ENCODE measurements at places on chromosomes 16 and 17.

DNA sequence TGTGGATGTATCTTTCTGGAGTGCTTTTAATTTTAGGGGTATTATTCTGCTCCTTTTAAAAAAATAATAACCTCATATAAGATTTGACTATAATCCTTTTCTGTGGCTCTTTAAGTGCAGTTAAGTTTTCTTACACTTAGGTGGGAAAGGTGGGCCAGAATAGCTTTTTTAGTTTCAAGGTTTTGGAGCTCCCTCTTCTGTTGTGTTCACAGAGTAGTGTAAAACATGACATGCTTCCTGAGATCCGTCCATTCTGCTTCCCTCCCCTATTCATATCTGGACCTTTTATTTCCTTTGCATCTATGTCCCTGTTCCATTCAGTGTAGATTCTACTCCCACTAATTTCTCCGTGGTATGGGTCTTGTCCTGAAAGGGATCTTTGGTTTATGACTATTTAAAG is 12.8 kb downstream of the LRRC36 start:
- no peak for DNase-seq

DNA sequence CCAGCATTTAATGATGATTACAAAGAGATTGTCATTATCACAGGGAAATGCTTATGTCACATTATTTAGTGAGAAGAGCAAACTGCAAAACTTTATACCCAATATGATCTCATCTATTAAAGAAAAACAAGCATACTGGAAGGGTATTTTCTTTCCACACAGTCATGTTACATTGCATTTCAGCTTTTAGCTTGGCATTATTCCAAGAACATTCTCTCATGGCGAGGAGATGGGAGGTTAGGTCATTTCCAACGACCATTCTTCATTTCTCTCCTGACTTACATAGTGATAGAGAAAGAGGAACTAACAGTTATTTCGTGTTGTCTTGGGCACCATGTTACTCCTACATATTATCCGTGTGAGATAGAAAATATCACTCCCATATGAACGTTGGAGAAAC is 309.4 kb upstream of the XYLT1 start:
- no peak for DNase-seq

GRCh38 chr16:22989598-22989997 is 159.7 kb downstream of the USP31 start:
- no peak for DNase-seq

DNA sequence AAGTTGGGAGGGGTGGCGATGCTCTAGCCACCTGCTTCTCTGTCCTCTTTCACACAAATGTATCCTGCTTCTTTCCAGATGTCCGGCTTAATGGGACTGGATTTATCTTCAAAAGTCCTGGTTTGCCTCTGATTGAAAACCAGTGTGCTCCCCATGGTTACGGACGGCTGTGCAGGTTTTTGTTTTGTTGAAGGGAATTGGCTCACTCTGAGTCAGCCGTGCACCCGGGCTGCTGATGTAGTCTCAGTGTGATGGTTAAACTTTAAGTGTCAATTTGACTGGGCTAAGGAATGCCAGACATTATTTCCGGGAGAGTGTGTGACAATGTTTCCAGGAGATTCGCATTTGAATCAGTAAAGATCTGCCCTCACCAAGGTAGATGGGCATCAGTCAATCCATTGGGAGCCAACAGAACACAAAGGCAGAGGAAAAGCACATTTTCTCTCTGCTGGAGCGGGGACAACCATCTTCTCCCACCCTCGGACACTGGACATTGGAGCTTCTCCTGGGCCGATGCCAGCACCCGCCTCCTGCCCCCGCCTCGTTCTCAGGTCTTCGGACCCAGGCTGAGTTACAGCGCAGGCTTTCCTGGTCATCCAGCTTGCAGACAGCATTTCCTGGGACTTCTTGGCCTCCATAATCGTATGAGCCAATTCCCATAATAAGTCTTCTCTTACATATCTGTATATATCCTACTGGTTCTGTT is 126.9 kb upstream of the TNRC6C start:
- DNase-seq: peak; percentile 27

DNA sequence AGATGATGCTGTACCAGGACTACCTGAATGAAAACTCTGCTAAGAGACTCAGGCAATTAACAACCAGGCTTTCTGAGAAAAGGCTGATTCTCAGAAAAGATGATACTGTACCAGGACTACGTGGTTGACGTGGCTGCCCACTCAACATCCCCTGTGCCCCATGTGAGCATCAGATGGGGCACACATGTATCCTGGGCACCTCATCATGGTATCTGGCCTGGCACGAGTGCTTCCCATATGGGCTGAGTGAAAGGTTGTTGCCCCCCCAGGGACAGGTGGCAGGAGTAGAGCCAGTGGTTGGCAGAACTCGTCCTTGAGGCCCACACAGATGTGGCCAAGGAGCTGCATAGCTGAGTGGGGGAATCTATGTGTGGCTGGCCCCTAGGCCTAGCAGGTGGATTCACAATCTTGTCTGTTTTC is 3.5 kb upstream of the CES4A start:
- no peak for DNase-seq

DNA sequence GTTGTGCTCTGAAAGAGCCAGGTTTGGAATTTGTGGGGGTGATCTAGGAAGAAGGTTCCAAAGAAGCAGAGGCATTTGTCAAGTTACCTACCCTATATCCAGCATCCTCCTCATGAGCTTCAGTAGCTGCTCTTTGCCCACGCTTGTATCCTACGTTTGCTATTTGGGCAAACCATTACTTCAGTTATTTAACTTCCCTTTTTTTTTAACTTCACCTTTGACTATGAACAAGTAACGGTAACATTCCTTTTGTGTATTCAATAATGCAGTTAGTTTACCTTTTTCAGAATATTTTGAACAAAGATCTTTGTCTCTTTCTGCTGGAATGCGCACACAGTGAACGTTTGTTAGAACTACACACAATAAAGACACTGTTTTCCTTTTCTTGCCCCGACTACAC is 41.5 kb downstream of the CYB5B start:
- DNase-seq: no peak

DNA sequence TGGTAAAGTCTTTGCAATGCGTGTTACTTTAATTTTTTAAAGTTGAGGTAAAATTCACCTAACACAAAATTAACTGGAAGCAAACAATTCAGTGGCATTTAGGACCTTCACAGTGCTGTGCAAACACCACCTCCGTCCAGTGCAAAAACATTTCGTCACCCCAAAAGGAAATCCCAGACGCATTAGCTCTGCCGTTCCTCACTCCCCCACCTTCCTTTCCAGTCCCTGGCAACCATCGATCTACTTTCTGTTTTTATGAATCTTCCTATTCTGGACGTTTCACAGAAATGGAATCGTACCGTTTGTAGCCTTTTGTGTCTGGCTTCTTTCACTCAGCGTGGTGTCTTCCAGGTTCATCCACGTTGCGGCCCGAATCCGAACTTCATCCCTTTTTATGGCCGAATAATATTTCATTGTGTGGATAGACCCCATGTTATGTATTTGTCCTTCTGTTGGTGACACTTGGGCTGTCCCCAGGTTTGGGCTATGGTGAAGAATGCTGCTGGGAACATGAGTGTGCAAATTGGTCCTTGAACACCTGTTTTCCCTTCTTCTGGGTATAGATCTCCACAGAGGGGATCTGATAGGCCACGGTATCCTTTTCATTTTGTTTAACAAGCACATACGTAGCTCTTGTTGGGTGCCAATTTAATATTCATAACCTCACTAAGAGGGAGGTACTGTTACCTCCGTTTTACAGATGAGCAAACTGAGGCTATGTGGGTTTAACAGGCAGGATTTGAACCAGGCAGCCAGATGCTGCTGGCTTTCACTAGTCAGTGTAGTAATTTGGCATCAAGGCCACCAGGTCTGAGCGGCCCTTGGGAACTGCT is 232.0 kb upstream of the GSE1 start:
- no peak for DNase-seq

DNA sequence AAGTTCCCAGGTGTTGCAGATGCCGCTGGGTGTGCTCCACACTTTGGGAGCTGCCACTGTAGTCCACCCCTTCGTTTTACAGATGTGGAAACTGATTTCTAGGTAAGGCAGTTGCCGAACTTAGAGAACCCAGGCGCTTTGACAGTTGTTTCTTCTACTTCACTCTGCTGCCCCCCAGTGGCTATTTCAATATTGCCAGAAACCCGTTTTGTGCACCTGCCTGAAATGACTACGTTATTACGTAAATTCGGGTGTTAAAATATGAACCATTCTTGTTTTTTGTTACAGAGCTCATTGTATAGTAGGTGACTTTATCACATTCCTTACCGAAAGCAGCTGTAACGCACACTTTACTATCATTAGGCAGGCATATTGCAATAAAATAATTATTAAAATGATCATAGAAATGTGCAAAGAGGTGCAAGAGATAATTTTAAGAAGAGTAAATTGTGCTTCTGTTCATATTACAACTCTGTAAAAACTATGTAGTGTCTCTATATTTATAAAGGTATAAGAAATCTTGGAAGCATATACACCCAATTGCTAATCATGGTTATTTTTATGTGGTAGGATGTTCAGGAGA is 44.9 kb downstream of the OTOA start:
- peak; percentile 64 for DNase-seq

DNA sequence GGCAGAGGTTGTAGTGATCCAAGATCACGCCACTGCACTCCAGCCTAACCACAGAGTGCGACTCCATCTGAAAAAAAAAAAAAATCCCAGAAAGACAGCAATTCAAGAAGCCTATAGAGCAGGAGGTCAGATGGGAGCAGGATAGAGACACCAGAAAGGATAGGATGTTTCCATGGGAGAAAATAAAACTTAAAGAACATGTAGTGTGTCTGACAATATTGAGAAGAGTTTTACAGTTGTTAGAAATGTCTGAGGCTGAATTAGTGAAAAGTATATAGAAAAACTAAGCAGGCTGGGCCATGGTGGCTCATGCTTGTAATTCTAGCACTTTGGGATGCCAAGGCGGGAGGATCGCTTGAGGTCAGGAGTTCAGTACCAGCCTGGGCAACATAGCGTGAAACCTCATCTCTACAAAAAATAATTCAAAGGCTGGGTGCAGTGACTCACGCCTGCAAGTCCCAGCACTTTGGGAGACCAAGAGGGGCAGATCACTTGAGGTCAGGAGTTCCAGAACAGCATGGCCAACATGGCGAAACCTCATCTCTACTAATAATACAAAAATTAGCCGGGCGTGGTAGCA is 15.3 kb upstream of the TRIM37 start:
- no peak for DNase-seq

GRCh38 chr17:66842505-66842904 is 7.6 kb downstream of the CACNG5 start:
- no peak for DNase-seq

DNA sequence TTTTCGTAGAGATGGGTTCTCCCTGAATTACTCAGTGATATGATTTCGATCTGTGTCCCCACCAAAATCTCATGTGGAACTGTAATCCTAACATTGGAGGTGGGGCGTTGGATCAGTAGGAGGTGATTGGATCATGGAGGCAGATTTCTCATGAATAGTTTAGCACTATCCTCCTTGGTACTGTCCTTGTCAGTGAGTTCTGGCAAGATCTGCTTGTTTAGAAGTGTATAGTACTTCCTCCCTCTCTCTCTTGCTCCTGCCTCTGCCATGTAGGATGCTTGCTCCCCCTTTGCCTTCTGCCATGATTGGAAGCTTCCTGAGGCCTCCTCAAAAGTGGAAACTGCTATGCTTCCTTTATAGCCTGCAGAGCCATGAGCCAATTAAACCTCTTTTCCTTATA is 22.9 kb downstream of the PIGL start:
- DNase-seq: no peak

DNA sequence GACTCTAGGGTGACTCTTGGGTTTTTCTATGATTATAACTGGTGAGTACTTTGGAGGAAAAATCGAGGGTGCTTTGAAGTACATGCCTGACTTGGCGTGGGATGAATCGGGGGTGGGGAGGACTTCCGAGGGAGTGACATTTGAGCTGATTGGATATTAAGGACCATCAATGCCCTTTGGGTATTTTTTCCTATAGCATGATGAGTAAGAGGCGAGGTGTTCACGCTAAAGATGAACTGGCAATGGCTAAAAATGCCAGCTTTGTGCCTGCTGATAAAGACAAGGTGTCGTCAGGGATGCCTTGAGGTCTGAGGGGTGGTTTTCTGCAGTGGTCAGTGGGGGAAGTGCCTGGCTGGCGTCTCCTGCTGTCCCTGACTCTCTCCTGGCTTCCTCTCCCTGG is 25.3 kb downstream of the USP43 start:
- DNase-seq: no peak

GRCh38 chr17:50719924-50720794 is 756 bp downstream of the LUC7L3 start:
- no peak for DNase-seq

- DNase-seq: no peak
Measured at GRCh38 chr17:58414596-58414997, 2.7 kb downstream of the RNF43 start.

DNA sequence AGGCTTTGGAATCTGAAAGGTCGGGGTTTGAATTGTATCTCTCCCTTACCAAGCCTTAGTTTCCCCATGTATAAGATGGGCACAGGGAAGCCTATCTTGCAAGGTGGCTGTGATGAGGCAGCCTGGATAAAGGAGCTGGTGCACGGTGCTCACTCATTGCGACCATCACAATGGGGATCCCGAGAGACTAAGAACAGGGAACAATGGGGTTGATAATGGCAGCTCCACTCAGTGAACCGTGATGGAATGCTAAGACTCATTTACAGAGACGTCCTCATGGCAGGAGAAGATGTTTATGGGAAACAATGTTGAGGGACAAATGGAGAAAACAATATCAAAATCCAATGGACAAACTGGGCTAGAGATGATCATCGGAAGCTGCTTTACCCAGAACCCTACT is 81.8 kb downstream of the SPACA3 start:
- DNase-seq: no peak

DNA sequence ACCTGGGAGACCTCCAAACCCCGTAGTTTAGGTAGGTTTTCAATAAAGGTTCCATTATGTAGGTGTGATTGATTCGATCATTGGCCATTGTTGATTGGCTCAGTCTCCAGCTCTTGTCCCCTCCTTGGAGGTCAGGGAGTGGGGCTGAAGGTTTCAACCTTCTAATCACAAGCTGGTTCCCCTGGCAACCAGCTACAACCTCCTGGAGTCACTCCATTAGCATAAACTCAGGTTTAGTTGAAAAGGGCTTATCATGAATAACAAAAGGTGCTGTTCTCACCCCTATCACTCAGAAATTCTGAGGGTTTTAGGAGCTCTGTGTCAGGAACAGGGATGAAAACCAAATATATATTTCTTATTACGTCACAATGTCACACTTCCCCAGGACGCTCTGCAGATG is 28.5 kb downstream of the TMEM132E start:
- DNase-seq: no peak

GRCh38 chr16:11198828-11199227 is 57.2 kb downstream of the SOCS1 start:
- no peak for DNase-seq

DNA sequence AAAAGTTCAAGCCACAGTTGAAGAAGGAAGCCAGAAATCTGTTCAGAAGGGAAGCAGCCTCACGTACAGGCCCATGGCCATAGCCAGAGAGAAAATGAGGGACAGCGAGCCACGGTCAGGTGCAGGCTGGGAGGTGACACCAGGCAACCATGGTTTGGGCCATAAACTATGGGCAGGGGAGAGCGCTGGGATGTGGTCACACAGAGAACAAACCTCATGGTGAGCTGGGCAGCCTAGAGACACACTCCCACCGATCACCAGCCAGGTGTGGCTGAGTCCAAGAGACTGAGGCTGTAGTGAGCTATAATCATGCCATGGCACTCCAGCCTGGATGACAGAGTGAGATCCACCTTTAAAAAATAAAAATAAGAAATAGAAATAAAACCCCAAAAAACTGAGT is 76.5 kb downstream of the NETO2 start:
- DNase-seq: no peak

GRCh38 chr17:49431743-49432142 is 17.1 kb upstream of the PHB1 start:
- DNase-seq: no peak
